ENCODE measurements at places on chromosomes 16 and 17.

DNA sequence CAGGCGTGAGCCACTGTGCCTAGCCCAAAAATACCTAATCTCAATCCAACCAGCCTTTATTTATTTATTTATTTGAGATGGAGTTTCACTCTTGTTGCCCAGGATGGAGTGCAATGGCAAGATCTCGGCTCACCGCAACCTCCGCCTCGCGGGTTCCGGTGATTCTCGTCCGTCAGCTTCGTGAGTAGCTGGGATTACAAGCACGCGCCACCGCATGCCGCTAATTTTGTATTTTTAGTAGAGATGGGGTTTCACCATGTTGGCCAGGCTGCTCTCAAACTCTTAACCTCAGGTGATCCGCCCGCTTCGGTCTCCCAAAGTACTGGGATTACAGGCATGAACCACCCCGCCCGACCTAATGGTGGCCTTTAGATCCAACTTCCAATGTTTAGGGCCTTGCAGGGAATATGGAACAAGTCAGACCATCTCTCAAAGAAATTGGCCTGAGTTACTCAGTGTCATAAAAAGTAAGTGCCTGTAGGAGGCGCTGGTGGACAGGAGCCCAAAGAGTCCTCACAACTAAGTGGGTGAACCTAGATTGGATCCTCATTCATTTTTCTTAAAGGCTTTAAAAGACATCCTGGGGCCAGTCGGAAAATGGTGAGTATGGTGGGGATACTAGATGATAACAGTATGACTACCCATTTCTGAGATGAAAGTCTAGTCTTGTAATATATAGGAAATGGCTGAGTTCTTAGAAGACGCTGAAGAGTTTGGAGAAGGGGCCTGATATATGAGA lies 4.6 kb downstream of the ZSCAN10 start:
- DNase-seq, result no peak

DNA sequence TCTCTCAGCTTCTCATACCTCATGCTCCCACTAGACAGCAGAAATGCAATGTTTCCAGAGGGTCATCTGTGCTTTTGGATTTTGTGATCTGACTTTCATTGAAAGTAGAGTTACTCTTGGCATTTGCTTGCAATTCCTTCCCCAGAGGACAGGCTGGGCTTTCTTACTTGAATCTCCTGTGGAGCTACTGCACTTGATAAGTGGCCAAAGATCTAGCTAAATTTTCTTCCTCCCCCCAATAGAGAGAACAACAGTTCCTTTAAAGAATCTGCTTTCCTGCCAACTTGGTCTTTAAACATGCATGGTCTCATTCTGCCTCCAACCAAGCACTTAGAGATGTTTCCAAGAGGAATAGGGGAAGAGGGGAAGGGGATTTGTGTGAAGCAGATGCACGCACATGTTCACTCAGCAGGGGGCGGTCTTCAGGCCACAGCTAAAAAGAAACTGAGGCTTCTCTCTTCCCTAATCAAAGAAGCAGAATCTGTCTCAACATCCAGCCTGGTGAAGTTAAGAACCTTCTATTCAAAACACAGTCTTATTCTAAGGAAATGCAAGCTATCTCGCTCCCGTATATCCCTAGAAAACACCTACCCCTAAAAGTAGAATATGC lies 229.6 kb downstream of the ZFHX3 start:
- DNase-seq, result no peak

DNA sequence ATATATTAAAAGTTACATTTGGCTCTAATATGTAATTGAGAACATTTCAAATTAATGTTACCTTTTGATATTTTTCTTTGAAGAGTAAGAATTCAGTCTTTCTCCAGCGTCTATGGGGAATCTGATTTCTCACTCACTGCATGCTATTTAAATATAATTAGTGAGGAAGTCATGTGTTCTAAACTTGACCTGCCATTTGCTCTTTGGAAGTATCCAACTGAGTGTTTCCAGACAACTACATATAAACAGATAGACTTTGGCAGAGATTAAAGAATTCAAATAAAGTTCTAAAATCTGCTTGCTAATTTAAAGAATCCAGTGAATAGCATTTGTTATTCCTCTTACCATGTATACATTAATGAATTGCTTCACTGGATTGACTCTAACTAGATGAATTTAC lies 23.5 kb downstream of the OMG start:
- no peak for DNase-seq

- DNase-seq, result no peak
These were observed 10.4 kb upstream of the KATNB1 start for GRCh38 chr16:57725151-57725550.

DNA sequence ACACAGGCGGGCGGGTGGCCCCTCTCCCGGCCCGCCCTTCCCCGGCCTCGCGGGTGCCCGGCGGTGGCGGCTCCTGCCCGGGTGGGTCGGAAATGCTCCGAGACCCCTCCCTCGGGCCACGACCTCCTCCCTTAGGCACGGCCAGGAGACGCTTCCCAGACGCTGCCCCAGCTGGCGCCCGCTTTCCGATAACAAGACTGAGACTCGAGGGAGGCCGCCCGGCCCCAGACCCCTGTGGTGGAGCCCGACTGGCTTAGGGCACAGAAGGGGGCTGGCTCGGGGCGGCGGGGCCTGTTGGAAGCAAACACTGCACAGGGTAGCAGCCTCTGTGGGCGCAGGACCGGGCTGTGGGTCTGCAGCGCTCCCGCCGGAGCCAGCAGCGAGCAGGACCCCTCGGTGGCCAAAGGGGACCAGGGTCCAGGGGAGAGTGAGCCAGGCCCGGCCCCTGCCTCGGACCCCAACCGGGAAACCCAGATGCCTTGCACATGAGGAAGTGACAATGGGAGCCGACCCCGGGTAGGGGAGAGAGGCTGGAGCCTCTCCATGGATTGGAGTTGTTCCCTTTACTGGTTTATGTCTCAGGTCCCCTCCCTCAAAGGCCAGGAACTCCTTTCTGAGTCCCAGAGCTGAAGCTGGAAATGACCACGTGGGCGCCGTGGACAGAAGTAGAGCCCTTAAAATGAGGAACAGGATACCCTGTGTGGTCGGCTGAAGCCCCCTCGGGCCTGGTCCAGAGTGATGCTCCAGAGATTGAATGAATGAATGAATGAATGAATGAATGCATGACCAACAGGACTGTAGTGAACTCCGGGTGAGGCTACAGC lies 19.8 kb upstream of the ADCY7 start:
- DNase-seq, result no peak

GRCh38 chr17:58641887-58642311 lies 49.9 kb downstream of the TEX14 start:
- DNase-seq, result no peak

- no peak for DNase-seq
These were observed 121.2 kb downstream of the SNX29 start for GRCh38 chr16:12097523-12098428.

DNA sequence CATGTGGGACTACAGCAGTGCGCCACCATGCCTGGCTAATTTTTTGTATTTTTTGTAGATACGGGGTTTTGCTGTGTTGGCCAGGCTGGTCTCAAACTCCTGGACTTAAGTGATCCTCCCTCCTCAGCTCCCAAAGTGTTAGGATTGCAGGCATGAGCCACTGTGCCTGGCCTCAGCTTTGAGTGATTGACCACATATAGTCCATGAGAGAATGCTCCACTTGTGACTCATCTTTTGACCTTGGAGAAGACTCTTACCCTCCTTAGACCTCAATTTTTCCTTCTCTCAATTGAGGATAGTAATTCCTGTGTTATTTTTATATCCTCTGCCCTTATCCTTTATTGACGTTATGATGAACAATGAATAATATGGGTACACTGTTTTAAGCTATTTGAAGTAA lies 30.9 kb upstream of the DUSP14 start:
- no peak for DNase-seq

- DNase-seq, result no peak
These were observed 5.6 kb downstream of the GCGR start for GRCh38 chr17:81809556-81809998.

DNA sequence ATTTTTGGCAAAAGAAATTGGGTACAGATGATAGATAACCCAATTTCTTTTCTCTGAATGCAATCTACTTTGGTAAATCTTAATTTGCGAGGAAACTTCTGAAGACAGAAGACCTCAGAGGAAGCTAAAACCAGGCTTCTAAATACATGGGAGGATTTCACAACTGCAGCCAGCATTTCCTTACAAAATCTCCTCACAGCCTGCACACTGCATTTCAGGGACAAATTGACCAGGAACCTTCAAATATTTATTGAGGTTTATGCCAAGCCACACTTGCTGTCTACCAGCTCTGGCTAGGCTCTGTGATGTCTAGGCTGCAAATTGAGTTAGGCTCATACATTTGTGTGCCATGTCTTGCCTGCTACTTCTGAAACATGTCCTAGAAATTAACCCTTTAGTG lies 167.3 kb upstream of the CDH5 start:
- no peak for DNase-seq

DNA sequence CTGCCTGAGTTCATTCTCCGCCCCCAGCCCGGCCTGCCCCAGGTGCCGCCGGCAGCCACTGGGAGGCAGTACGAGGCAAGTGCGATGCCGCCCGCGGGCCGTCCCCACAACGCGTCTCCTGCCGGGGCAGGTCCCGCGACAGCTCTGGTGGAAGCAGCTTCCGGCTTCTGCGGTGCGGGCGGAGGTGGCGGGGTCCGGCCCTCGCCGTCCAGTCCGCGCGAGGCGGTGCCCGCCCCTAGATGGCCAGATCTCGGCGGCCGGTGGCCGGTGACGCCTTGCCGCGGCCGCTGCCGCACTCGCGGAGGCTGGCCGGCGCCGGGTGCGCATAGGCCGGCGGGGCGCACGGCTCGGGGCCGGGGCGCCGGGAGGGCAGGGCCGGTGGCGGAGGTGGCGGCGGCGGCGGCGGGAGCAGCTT lies 1.8 kb downstream of the GJD3 start:
- DNase-seq, result no peak

- DNase-seq, result no peak
These were observed 67.7 kb upstream of the ARL4D start for GRCh38 chr17:43330876-43331639.
